ENCODE measurements at places on chromosomes 2 and 18.

- no peak for DNase-seq
Measured at GRCh38 chr2:120748310-120748709, 12.6 kb downstream of the GLI2 start.

DNA sequence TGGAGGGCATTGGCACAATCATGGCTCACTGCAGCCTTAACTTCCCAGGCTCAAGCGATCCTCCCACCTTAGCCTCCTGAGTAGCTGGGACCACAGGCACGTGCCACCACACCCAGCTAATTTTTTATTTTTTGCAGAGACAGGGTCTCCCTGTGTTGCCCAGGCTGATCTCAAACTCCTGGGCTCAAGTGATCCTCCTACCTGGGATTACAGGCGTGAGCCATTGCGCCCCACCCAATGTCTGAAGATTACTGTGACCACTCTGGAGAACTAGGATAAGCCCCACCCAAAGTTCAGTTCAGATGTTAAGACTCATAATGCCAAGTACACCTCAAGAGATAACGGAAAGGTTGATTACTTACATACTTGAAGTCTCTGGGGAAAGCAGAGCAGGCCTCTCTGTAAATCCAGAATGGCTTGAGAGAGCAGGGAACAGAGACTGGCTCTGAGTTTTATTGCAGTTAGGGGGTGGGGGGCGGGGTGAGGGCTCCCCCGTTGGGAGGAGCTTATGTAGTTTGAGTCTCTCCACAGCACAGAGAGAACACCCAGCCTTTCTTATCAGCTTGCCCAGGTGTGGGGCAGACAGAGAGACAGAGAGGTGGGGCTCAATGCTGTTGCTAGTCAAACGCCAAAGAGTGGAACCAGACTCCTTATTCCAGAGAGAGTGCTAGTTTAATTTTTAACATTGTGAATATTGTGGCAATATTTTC is 26.5 kb upstream of the ERICH2 start:
- DNase-seq: no peak

DNA sequence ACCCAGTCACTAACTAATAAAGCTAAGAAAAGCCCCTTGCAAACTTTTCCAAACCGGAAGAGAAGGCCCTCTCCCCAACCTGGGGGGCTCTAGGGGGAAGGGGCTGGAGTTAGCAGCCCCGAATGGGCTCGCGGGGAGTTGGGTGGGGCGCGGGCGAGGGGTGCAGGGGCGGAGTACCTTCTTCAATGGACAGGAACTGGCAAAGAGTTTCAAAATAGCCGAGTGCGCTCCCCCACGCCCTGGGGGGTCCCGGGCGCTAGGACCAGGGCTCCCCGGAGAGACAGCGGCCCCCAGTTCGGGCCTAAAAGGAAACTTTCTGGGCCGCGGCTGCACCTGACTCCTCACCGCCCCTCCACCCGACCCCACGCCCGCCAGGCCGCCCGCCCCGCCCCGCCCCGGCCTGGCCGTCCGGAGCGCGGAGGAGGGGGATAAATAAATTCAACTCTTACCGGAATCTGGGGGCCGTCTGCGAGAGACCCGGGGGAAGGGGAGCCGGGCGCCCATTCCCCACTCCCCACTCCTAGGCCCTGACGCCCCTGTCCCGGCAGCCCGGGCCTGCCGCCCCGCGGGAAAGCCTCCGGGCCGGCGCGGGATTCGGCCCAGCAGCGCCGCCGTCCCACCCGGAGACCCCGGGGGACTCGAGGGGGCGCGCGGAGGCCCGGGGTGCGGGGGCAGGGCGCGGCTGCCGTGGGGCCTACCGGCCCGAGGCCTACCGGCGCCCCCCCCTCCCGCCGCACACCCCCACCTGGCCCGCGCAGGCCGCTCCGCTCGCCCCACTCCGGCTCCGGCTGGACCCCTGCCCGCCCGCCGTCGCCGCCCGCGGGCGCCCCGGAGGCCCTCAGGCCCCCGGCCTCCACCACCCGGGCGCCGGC is 868 bp downstream of the INO80D start:
- no peak for DNase-seq

DNA sequence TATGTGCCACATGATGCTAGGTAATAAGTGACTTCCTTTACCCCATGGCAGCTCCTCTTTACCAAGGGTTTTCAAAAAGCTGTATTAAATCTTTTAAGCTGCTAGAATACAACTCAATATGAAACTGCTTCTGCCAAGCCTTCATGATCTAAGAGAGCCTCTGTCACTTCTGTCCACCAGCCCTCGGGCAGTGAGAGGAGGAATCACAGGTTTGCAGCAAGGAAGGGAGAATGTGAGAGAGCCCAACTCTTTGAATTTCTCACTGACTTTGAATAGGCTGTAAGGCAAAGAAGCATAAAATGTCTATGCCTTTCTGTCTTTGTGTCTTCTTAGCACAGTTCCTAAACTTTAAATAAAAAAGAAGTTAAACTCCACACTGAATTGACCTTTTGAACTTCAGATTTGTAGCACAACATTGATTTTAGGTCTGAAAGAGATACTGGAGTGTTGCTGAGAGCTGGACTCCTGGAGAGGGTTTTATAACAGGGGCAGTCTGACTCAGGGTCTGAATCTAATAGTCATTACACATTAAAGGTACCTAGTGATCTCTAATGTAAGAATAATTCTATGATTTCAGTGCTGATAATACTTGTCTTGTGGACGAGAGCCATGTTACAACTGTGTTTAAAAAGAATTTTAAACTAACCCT is 48.1 kb upstream of the SATB2 start:
- DNase-seq: no peak

DNA sequence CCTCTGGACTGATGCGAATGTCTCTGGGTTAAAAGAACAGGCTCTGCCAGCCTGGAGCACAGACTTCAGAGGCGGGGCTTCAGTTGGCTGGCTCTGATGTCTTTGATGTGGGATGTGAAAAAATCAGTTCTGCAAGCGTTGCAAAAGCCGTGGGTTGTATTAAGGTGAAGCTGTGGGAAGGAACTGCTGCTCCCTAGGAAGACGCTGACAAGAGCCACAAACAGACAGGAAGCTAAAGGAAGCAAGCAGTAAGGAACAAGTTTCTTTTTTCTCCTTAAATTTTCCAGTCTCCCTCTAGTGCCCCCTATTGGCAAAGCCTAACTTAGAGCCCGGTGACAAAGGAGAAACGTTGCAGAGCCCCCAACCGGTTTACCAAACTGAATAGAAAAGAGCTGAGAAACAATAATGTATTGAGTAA is 239.0 kb downstream of the CCDC178 start:
- peak; percentile 37 for DNase-seq

- DNase-seq: no peak
Measured at GRCh38 chr2:237876532-237876931, 17.1 kb downstream of the RAMP1 start.

GRCh38 chr18:54358495-54359040 is 862 bp downstream of the C18orf54 start:
- peak; percentile 38 for DNase-seq

- DNase-seq: no peak
Measured at GRCh38 chr2:66920415-66920814, 476.7 kb upstream of the ETAA1 start.

GRCh38 chr2:46856336-46856735 is 59.3 kb downstream of the MCFD2 start:
- DNase-seq: no peak

- no peak for DNase-seq
Measured at GRCh38 chr2:71130905-71131244, 441 bp downstream of the MPHOSPH10 start.

DNA sequence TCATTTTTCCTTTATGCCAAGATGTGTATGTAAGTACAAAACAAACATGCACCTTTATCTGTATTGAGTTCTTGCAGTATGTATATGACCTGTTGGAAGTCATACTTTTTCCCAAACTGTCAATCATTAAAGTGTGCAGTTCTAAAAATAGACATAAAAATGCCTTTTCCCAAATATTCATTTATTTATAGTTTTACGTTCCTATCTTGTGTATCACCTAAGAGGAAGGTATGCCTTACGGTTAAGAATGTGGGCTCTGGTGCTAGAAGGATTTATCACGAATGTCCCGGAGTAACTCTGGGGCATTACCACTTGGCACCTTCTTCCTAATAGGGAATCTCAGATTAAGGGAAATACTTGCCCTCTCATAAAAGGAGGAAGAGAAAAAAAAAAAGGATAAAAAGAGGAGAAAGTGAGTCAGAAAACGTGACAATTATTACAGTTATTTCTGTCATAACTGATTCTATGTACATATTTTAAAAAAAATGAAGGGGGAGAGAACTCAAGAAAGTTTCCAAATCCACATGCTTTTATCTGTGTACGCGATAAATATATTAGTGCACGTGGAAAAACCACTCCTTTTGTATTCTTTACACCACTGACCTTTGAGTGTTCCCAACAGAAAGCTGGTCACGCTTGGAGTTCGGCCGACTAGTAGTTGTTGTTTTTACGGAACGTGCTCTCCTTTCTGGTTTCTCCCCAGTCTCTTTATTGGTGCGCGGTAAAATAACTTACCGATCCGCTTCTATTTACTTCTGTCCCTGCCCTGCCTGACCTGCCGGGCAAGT is 721 bp downstream of the MCEE start:
- DNase-seq: no peak

DNA sequence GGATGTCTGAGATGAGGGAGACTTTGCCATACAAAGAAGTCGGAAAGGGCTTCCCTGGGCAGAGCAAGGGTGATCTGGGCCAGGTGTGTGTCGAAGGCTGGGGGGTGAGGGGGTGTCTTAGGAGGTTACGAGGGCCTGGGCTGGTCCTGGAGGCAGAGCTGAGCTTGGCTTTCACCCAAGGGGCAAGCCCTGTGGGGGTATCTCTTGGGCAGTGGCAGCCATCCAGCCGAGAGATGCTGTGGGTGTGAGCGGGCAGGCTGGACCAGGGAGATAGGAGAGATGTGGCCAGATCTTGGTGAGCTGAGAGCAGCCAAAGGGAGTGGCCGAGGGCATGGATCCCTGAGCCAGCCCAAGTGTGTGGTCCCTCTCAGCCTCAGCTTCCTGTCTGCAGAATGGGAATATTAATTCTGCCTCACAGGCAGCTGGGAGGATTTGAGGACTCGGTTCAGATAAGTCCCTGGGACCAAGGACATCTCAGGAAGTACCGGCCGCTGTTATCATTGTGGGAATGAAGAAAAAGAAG is 33.0 kb downstream of the MAL start:
- no peak for DNase-seq

GRCh38 chr18:24987303-24988252 is 364.4 kb downstream of the ZNF521 start:
- no peak for DNase-seq

- DNase-seq: no peak
Measured at GRCh38 chr2:557635-558301, 119.4 kb downstream of the TMEM18 start.

- no peak for DNase-seq
Measured at GRCh38 chr2:138503652-138504051, 2.1 kb downstream of the SPOPL start.

DNA sequence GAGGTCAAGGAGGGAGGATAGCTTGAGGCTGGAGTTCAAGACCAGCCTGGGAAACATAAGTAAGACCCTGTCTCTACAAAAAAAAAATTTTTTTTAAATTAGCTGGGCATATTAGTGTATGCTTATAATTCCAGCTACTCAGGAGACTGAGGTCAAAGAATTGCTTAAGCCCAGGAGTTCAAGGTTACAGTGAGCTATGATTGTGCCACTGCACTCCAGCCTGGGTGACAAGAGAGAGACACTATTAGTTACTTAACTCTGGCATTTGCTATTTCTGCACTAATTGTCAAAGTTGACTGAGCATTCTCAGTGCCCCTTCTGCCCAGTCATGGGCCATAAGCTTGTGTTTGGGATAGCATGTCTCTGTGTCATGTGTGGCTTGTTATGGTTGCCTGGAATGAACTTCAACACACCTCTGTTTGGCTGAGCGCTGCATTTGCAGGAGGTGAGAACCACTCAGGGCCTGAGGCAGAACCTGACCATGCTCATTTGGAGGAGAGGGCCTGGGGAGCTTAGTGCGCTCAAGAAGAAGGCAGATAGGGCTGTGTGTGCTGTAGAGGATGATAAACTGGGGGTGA is 77.7 kb downstream of the SH3RF3 start:
- DNase-seq: no peak

- DNase-seq: no peak
Measured at GRCh38 chr2:59012234-59012633, 771.1 kb upstream of the FANCL start.

GRCh38 chr2:10475221-10475722 is 27.1 kb upstream of the ODC1 start:
- no peak for DNase-seq

- peak; percentile 4 for DNase-seq
Measured at GRCh38 chr18:50973367-50974126, 5.7 kb downstream of the ELAC1 start.

DNA sequence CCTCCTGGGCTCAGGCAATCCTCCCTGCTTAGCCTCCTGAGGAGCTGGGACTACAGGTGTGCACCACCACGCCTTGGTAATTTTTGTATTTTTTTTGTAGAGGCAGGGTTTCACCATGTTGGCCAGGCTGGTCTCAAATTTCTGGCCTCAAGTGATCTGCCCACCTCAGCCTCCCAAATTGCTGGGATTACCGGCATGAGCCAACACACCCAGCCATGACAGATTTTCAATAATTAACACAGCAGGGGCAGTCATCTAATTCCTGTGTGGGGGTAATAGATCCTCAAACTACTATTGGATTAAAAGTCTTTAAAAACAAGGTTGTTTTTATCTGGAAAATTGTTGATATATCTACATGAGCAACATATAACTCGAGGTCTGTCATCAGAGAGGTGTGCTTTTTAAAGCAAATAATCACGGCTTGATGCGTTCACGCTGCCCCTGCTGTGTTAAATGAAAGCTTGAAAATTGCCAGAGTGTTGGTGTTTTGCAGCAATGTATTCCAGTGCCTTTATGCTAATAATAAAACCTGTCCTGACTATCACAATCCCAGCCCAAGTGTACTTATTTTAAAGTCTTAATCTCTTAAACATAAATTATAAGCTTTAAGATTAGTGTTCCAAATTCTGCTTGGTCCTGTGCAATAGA is 35.6 kb upstream of the ASB1 start:
- no peak for DNase-seq

DNA sequence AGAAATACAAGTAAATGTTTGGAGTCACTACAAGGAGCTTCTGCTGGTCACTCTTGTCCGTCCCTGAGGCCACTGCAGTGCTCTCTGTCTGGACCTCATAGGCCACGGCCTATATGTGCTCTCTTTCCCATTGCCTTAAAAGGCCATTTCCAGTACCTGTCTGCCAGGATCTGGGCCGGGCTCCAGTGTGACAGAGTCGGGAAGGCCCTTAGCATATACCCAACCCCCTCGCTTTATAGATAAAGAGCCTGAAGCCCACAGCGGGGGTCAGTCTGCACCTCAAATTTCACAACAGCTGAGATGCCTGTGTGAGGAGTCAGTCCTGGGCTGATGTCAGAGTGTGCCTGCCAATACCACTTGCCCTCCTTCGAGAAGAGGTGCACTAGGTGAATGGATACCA is 39.9 kb downstream of the ADD2 start:
- no peak for DNase-seq

- DNase-seq: no peak
Measured at GRCh38 chr2:9897846-9898245, 53.6 kb upstream of the GRHL1 start.

All from SW 1271 (cell line).